ENCODE measurements at places on chromosomes 3 and 15.

GRCh38 chr3:18868911-18869689 lies 279.2 kb upstream of the KCNH8 start:
- no peak for DNase-seq

GRCh38 chr3:177069514-177070329 lies 127.6 kb downstream of the TBL1XR1 start:
- DNase-seq: no peak

DNA sequence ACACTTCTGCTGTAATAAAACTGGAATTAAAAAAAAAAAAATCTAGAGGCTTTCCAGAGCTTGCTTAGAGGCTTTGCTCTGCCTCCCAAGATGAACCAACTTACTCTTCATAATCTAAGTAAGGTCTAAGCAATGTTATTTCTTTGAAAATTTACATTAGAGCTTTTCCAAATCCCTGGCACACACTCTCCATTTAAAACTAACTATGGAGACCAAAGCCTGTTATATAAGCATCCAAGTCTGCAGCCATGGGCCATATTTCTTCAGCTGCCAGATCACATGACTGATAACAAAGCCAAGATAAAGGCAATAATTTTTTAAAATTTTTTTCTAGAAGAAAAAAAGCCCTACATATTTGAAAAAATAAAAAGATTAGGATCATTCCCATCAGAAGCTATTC lies 55.0 kb upstream of the ARHGEF3 start:
- no peak for DNase-seq

- no peak for DNase-seq
Measured at GRCh38 chr15:88178631-88179030, 77.9 kb downstream of the NTRK3 start.

- no peak for DNase-seq
Measured at GRCh38 chr3:42843713-42844411, 31.8 kb downstream of the CYP8B1 start.

DNA sequence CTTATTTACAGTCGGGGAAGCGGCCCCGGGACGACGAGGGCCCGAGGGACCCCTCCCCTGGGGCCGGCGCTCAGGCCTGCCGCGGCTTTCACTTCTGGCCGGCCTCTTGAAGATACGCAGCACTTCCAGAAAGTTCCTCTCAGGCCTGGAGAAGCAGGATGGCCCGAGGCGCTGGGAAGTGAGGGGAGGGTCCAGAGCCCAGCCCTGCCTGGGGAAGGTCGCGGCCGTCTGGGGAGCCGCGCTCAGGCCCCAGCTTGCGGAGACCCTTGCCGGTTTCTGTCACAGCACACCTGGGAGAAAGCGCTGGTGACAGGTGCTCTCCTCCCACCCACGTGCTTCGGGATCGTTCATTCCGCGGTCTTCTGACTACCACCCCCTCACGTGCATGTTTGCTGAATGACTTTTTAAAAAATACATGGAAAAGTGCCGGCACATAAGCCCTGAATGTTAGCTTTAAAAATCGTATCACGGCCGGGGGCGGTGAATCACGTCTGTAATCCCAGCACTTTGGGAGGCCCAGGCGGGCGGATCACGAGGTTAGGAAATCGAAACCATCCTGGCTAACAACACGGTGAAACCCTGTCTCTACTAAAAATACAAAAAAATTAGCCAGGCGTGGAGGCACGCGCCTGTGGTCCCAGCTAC lies 727 bp upstream of the TM2D3 start:
- DNase-seq: no peak

- DNase-seq: no peak
Measured at GRCh38 chr3:155385896-155386625, 92.6 kb upstream of the STRIT1 start.

- DNase-seq: no peak
Measured at GRCh38 chr15:42118650-42119445, 24.5 kb upstream of the PLA2G4D start.

- no peak for DNase-seq
Measured at GRCh38 chr3:50347187-50347813, 1.8 kb upstream of the ZMYND10 start.

- no peak for DNase-seq
Measured at GRCh38 chr3:179292450-179292849, 30.4 kb upstream of the ZNF639 start.

GRCh38 chr3:146469150-146470017 lies at the start of gene PLSCR2:
Gene PLSCR2, minus strand, starts transcription at chr3:146469561. Its CDS starts 9,657 bp downstream, at chr3:146459904.
- peak; percentile 33 for DNase-seq
